ENCODE measurements at places on chromosomes 6 and 20. TPM values are rescaled to one million over a fixed set of nuclear protein-coding genes. Genes with fewer than 3 reads are reported as not detected.

APOM gene
- total RNA-seq, result 3.8 TPM

SAPCD1 gene
- 3.7 TPM for total RNA-seq

SCUBE3 gene
- 0.05 TPM for total RNA-seq

FAM162B gene
- 0.11 TPM for total RNA-seq

HLA-DRB1 gene
- total RNA-seq, result not detected

RIMS1 gene
- total RNA-seq, result not detected

PIGU gene
- 30.1 TPM for total RNA-seq

BCAS1 gene
- 0.69 TPM for total RNA-seq

ISM1 gene
- total RNA-seq, result 0.18 TPM

PTCHD4 gene
- total RNA-seq, result 0.04 TPM

SAMD5 gene
- 0.70 TPM for total RNA-seq

ROS1 gene
- total RNA-seq, result 0.24 TPM

PTPRA gene
- total RNA-seq, result 35.3 TPM

TRAPPC3L gene
- total RNA-seq, result not detected

RSPO3 gene
- total RNA-seq, result 81.4 TPM

HLA-A gene
- total RNA-seq, result 142 TPM

RAB44 gene
- 0.04 TPM for total RNA-seq

SPATS1 gene
- total RNA-seq, result not detected

XPO5 gene
- total RNA-seq, result 24.3 TPM

CST4 gene
- not detected for total RNA-seq

MCHR2 gene
- not detected for total RNA-seq

All from A549 treated with dexamethasone at 1 μM for 4 hours (cell line).